Pons (tissue), 1 donor: ENCODE measurements at places on chromosomes 4 and X.
A peak's percentile ranks its signal among the peaks of the same experiment; 100 is the strongest.

DNA sequence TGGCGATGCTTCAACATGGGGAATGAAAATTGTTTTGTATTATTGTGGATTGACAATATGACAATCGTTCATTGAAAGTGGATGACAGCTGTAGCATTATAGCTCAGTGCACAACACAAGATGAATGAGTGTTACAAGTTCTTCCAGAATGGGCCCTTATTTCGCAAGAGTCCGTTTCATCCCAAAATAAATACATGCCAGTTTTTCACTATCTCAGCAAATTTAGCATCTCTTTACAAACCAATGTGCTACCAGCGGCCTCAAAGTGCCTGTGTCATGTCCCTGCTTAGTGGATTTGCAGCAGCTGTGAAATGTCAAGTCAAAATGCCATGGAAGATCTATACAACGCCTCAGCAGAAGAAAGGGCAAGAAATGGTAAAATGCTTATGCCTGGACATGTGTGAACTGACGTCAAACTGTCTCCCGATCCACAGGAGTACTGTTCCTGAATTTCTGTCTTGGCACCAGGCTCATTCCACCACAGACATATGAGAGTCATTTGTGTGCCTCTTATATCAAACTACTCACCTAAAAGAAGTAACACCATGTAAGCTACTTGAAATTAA lies 109.6 kb downstream of the MAML3 start:
- peak; percentile 69 for DNase-seq

GRCh38 chr4:4709736-4710135 lies 149.7 kb upstream of the MSX1 start:
- no peak for DNase-seq

DNA sequence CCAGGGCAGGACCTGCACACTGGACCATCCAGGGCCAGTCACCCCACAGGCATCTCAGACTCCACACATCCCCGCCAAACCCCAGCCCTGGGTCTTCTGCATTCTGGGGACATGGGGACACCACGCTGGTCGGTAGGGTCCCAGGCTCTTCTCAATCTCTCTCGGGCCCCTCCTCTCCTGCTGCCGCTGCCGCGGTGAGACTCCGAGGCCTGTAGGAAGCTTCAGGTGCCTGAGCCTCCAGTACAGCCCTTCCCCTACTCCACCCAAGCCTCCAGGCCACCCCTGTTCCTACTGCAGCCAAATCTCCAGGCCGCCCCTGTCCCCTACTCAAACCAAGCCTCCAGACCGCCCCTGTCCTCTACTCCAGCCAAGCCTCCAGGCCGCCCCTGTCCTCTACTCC lies 5.5 kb upstream of the ASMT start:
- no peak for DNase-seq

DNA sequence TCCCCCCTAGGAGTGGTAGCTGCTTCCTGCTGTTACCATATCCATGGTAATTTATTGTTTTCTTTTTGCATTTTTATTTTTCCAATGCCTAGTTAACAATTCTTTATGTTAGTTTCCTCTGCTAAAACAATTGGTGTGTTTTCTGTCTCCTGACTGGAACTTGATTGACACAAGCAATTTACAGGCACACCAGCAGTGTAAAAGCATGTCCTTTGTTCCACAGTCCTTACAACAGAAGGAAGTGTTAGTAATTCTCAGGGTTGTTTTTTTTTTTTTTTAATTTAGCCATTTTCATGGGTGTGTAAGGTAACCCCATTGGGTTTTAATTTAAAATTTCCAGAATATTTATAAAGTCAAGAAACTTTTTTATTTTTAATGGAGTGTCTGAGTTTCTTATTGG lies 25.0 kb upstream of the TMLHE start:
- DNase-seq, result no peak

DNA sequence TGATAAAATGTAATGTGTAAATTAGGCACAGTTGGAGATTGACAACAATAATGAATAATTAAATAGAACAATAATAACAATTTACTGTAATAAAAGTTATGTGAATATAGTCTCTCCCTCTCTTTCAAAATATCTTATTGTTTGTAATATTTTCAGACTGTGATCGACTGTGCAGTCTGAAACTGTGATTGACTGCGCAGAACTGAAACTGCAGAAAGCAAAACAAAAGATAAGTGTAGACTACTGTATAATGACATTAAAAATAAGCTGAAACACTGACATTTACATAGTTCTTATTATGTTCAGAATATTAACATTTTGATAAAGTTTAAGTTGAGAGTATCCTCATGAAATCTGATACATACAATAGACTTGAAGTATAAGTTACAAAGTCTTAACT lies 371.0 kb downstream of the CCSER1 start:
- DNase-seq, result no peak

DNA sequence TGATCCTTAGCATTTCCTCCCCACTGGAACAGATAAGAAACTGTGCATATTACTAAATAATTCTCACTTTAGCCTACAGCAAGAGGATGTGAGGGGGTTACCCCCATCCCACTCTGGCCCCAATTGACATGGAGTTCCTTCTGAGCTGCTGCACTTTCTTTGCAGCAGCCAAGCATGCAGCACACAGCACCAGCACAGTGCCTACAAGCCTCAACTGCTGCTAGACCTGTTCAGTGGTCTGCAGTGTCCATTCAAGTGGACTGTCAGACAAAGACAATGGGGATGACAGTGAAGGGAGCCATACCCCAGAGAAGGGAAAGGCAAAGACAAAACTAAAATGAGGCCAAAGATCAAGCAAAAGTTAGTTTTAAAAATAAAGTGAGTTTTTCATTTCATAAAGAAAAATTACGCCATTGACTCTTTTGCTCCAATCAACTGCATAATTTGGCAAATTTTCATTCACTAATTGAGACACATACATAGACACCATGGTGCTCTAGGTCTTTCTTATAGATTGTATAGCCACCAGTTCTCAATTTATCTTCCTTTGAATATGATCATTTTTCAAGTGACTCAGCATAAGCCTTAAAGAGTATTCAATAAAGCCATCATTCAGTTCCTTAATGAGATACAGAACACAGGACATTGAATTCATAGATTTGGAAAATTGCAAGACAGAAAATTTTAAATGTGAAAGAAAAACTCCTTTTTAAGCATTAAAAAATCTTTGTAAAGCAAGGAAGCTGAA lies 410.6 kb downstream of the HNRNPD start:
- DNase-seq, result no peak

DNA sequence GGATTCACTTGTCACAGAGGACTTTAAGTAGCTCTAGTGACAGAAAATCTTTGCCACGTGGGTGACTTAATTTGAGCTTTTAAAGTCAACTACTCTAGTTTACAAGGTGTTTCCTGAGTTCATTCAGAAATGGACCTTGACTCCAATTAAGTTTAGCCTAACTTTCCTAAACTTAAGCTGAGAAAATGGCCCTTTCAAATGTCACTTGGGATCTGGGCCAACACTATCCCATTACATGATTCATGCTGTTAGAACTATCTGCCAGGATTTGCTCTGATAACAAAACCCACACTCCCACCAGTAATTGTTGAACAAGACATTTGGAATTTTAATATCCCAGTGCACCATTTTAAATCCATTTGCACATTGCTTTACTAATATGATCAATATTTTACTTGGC lies 40.8 kb downstream of the C4orf46 start:
- DNase-seq, result no peak
